Astrocyte of the cerebellum (primary cell): ENCODE measurements at places on chromosomes 16 and 17.

DNA sequence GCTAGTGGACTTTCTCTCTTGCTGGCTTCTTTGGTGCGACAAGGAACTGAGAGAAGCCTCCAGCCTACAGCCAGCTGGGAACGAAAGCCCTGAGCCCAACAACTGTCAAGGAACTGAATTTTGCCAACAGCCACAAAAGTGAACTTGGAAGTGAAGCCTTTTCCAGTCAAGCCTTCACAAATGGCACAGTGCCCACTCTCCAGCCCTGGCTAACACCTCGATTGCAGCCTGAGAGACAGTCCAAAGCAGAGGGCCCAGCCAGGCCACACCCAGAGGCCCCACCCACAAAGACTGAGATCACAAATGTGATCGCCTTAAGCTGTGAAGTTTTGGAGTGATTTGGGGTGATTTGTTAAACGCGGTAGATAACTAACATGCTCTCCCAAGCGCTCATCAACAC is 244.6 kb upstream of the SDK2 start:
- no peak for DNase-seq

DNA sequence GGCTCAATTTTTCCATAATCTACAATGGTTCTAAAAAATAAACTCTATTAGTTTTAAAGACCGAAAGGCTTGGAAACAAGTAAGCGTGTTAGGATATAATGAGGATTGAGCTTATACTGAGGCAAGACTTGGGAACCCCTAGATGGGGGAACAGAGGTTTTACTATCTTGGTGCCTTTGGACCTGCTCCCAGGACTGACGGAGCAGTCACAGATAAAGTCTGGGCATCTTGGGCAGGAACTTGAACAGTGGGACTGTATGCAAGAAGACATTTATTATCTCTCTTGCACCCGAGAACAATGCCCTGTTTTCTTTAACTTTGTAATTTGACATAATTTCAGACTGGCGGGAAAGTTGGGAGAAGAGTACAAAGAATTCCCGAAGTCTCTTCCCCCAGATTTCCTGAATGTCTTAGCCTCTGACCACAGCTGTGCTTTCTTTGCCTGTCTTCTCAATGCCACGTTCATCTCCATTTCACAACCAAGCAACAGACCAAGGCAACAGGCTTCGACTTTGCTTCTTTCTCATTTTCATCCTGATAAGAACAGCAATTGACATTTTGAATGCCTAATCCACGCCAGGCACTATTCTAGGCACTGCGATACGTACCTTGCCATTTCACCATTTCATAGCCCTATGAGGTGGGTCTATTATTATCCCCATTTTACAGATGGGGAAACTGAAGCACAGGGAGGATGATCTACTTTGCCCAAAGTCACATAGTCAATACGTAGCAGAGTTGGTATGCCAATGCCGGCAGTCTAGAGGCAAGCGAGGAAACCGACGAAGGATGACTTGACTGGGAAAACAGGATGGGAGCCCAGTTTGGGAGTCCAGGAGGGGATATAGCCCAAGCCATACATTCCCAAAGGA is 3.0 kb upstream of the IL4R start:
- DNase-seq: no peak

DNA sequence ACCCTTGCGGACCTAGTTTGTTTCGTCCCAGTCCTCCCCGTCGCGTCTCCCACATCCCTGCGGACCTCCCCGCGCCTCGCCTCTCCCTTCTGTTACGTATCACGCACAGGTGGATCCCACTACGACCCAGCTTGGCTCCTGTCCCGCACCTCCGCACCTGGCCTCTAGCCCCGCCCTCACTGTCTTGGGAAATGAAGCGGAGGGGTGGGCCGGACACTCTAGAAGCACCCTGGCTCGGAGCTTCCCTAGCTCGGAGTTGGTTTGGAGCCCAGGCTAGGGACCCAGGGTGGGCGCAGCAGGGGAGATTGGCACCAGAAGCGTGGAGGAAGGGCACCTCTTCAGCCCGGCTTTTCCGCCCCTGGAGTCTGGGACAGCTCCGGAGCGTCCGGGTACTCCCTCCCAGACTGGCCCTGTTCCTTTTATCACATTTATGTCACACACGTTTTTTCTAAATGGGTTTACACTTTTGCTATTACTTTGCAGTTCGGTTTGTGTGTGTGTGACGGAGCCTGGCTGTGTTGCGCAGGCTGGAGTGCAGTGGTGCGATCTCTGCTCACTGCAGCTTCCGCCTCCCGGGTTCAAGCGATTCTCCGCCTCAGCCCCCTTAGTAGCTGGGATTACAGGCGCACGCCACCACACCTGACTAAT is 1.4 kb upstream of the CEMP1 start:
- DNase-seq: no peak

GRCh38 chr16:14181371-14182050 is 110.4 kb downstream of the MRTFB start:
- peak; percentile 34 for DNase-seq

DNA sequence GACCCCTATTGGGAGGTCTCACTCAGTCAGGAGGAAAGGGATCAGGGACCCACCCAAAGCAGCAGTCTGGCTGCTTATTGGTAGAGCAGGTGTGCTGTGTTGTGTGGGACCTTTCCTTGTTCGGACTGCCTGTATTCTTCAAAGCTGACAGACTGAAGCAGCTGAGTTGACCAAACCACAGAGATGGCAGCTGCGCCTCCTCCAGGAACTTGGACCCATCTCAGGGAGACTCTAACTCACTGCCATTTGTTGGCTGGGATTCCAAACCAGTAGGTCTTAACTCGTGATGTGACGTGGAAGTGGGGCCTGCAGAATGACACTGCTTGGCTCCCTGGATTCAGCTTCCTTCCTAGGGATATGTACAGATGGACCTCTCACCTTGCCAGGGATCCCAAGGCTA is 9.6 kb upstream of the UQCRC2 start:
- DNase-seq: no peak

- DNase-seq: no peak
These were observed 104.2 kb downstream of the SNX11 start for GRCh38 chr17:48211787-48212186.

DNA sequence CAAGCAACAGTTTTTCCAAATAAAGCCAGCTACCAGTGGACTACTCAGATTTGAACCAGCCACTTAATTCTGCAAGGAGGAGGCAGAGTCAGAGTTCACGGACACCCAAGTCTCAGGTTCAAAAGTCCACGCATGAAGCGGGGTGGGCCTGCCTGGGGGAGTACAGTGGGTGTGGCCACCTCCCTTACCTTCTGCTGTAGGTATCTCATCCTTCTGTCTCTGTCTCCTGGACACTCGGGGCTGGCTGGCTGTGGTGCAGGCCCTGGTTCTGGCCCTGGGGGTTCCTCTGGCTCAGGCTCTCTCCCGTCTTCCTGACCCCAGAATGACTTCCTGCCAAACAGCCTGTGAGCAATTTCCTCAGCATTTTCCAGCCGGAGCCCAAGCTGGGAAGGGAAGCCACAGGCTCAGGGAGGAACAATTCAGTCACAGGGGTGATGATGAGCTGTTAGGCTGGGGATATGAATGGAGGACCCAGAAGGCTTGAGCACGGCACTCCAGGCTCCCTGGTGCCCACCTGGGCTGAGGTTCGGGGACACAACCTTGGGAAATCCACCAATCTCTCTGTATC is 101.9 kb downstream of the LITAF start:
- no peak for DNase-seq

DNA sequence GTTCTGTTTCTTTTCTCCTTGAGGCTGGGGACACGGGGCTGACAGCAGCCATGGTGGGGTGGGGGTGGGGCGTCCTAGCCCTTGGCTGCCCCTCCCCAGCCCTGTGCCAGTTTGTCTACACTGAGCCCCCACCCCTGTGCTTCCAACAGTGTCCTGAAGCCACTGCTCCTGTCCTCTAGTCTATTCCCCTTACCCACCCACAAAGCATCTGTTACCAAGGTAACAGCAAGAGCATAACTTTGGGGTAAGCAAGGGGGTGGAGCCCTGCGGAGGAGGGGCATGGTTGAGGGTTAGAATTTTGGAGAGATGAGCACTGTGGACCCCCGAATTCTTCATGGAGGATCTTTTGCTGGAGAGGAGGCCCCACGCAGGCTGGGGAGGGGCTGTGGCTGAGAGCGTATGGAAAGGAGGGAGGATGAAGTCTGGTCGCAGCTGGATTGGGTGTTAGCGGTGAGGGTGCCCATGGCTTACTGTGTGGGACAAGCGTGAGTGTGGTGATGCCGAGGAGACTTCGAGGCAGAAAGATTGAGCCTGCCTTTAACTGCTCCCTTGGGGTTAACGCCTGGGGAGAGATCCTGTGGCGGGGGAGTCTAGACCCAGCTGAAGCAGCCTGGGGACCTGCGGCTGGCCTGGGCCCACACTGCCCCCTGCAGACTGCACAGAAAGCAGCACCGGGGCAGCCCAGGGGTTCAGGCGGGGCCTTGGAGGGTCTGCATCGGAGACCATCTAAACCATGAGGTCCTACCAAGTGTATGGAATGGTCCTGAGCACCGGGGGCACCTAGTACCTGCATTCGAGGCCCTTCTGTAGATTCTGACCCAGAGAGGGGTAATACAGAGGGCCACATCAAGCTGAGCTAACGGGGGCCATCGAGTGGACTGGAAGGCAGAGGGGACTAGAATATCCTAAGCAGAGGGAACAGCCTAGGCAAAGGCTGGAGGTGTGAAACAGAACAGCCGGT is 6.1 kb upstream of the STAC2 start:
- no peak for DNase-seq

DNA sequence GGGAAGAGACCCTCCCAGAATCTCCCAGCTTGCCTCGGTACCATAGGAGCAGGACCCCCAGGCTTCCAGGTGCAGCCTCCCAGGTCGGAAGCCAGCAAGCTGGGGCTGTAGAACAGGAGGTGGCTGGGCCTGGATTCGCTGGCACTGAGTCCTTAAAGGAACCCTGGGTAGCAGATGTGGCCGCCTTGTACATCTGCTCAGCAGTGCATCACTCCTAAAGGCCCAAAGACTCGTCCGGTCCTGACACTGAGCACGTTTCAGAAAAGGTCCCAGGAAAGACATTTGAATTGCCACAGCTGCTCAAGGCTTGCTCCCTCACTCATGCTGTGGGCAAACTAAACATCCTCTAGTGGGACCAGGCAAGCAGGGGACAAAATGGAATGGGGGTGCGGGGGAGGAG is 172.8 kb downstream of the RAB11FIP4 start:
- DNase-seq: no peak

GRCh38 chr17:81387100-81388090 is 7.9 kb upstream of the BAHCC1 start:
- DNase-seq: no peak

DNA sequence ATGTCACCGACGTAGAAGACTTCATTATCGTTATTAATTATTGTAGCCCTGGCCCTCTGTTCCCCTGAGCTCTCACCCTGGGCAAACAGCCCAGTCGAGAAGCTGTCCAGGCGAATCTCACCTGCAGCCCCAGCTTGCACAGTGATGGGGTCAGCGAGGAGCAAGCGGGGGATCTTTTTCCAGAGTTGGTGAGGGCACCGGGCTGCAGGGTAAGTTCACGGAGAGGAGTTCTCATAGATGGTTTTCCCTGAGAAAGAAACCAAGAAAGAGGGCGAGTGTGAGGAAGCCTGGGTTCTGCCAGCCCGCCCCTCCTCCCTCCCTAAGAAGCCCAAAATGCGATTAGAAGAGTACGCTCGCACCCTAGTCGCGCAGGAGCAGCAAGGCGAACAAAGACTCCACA is 436 bp downstream of the SPAG5 start:
- DNase-seq: no peak

DNA sequence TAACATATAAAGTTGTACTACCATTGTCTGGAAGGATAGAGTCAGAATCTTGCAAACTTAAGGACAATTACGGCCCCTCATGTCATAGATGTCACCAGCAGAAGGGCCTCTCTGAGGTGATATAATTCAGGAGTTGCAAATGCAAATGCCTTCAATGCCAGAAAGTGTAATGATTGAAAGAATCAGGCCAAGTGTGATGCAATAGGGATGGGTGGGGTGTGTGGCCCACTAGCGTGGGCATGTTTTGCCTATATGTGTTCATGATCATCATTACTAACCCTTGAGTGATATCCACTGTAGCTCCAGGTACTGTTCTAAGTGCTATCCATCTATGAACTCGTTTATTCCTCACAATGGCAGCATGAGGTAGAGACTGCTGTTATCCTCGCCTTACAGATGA is 1.1 kb downstream of the DHRS7C start:
- no peak for DNase-seq

- DNase-seq: no peak
These were observed 54.1 kb downstream of the IGF2BP1 start for GRCh38 chr17:49051269-49051668.

GRCh38 chr17:37295888-37296287 is 79.9 kb upstream of the C17orf78 start:
- no peak for DNase-seq

DNA sequence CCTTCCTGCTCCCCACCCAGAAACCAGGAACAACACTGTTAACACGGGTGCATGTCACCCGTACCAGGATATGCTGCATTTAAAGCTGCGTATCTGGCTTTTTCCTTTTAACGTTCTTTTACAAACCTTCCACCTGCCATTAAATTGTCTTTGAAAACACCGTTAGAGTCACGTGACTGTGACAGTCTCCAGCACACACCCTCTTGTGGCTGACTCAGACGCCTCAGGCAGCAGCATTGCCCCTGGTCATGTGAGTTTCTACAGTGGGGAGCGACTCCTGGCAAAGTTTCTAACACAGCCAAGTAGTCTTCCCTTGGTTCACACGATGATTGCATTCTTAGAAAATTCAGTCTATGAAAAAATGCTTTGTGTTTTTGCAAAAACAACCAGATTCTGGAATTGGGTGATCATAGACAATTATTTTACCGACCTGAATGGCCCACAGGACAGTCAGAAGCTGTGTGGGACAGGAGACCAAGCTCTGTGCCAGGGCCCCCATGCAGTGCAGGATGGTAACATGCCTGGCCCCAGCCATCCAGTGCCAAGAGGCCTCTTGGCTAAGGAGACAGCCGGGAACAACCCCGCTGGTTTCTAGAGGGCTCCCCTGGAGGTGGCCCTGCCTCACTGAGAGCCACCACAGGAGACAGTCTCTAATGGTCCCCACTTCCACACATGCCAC is 199.1 kb downstream of the KATNIP start:
- DNase-seq: peak; percentile 78

GRCh38 chr17:37305406-37305905 is 70.3 kb upstream of the C17orf78 start:
- DNase-seq: no peak

DNA sequence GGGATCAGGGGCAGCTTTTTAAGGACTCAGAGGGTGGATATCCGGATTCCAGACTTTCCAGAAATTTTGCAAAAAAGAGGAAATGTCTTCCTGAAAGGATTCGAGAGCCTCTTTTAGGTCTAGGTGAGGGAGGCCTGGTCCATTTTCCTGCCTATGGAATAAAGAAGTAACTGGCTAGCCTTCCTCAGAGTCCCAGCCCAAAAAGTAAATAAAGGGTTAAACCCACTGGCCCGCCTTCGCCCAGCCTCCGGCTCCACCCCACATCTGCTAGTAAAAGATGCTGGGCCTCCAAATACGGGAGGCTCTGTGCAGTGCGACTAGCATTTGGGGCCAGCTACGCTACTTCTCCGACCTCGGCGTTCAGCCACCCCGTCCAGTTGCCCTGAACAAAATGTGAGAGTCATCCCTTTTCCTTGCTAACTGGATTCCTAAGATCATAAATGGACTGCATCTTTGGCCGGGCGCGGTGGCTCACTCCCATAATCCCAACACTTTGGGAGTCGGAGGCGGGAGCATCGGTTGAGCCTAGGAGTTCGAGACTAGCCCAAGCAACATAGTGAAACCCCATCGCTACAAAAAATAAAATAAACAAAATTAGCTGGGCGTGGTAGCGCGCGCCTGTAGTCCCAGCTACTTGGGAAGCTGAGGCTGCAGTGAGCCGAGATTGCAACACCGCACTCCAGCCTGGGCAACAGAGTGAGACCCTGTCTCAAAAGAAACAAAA is 824 bp upstream of the MPP2 start:
- peak; percentile 28 for DNase-seq
